M059J (cell line): ENCODE measurements at places on chromosomes 6 and 20. TPM values are rescaled to one million over a fixed set of nuclear protein-coding genes. Genes with fewer than 3 reads are reported as not detected.
A peak's percentile ranks its signal among the peaks of the same experiment; 100 is the strongest.

The TSHZ2 gene
- total RNA-seq, result 5.5 and 11.9 TPM in 2 replicates

The C20orf96 gene
- total RNA-seq, result 0.91 and 2.2 TPM in 2 replicates

The SLC13A3 gene
- total RNA-seq, result not detected in 2 replicates

The CALHM5 gene
- 1.3 and 1.6 TPM in 2 replicates for total RNA-seq

The TMEM63B gene
- 32.8 and 45.0 TPM in 2 replicates for total RNA-seq

The GABRR2 gene
- 0.25 TPM in 1 of 2 replicates, not detected in the other for total RNA-seq

DNA sequence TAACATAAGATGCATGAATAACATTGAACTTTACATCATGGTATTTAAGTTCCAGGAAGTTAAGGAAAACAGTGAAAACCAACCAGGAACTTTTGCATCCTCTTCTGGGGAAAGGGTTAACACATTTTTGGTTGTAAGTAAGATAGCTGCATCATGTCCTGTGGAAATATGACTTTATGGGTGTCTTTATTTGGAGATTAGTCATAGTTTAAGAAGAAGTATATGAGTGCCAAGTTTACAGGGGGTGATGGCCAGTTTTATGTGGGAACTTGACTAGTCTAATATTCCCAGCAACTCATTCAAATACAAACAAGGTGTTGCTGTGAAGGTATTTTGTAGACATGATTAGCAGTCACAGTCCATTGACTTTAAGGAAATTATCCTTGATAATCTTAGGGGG is 78.0 kb downstream of the PDE10A start:
- peak; percentile 41 for DNase-seq

DNA sequence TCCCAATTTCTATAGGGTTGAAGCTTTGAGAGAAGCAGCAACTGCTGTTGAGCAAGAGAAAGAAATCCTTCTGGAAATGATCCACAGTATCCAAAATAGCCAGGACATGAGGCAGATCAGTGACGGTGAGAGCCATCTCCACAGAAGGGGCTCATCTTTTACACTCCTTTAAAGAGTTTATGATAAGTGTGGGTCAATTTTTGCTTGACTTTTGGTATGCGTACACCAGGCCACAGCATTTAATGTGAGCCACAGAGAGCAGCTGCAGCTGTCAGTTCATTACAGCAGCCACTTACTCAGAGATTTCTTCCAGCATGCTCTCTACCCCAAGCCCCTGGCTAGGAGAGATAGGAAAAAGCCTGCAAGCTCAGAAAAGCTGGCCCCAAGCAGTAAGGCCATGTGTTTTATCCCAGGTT is 9.9 kb downstream of the BAG2 start:
- DNase-seq, result no peak

DNA sequence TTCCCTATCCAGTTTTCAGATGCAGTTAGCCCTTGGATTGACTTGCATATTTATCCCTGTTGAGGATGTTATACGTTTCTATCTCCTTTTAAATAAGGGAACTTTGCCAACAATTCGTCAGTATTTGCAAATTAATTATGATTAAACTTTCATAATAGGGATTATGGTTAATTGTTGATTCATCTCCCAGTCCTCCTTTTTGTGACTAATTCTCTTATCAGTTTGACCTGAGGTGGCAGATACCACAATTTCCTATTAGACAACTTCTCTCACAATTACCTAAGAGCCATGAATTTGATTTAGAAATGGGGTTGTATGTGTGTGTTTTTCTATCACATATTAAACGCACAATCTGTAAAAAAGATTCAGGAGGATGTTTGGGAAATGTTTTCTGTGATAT is 172.9 kb downstream of the LAMA2 start:
- peak; percentile 27 for DNase-seq

- DNase-seq, result peak; percentile 93
These were observed 312.0 kb downstream of the ZFAND3 start for GRCh38 chr6:38131527-38131965.

- no peak for DNase-seq
These were observed 90.4 kb downstream of the BCKDHB start for GRCh38 chr6:80196906-80197305.

DNA sequence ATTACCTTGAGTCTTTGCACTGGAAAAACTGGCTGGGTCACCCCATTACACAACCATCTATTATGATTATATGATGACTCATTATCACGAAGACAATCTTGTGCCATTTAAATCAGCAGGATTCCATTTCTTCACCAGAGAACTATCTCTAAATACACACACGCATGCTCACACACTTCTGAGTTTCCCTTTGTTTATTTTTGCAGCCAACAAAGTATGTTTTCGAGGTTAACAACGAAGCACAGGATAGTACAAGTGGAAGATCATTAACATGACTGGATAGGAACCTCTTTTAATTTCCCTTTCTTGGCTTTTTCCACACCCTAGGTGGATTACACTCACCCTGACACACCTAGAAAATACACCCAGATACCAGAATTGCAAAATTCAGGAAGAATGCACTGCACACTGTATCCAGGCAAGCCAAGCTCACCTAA is 18.9 kb downstream of the PERP start:
- DNase-seq, result peak; percentile 94

DNA sequence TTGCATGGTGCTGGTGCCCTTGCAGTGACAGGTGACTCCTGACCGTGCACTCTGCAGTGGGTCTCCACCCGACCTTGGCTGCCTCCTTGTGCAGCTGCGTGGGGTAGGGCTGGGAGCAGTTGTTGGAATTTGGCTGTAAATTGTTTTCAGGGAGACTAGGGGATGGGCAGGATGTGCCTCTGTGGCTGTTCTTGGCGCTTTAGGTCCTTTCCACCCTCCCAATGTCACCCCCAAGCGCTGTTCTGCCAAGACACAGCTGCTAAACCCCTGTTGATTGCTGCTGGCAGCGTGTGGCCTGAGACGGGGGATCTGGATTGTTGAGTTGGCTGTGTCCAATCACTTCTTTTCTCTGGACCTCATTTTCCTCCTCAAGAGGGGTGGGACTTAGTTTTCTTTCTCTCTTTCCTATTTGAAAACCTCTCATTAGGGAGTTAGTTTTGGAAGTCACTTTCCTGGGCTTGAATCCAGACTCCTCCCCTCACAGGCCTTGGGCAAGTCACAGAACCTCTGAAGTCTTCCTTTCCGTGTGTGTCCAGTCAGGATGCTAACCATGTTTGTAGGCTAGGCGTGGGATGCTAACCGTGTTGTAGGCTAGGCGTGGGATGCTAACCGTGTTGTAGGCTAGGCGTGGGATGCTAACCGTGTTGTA is 8.5 kb downstream of the IGF2R start:
- peak; percentile 86 for DNase-seq

- DNase-seq, result peak; percentile 79
These were observed 146.5 kb upstream of the ZNF217 start for GRCh38 chr20:53739799-53740785.

DNA sequence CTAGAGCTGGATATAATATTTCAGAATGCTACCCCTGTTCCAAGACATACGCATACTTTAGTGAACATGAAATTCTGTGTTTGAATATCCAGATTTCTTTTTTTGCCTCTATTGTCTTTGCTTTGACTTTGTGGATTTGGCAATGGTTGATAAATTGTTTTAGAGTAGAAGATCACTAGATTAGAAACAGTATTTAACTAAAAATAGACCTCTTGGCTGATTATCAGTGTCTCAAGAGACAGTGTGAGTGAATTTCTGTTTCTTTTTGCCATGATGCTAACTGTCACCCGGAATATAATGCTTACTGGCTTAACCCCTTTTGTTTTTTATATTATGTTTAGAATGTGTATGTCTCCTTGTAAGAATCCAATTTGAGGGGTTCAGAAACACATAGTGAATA is 102.5 kb downstream of the PLCB1 start:
- DNase-seq, result no peak

DNA sequence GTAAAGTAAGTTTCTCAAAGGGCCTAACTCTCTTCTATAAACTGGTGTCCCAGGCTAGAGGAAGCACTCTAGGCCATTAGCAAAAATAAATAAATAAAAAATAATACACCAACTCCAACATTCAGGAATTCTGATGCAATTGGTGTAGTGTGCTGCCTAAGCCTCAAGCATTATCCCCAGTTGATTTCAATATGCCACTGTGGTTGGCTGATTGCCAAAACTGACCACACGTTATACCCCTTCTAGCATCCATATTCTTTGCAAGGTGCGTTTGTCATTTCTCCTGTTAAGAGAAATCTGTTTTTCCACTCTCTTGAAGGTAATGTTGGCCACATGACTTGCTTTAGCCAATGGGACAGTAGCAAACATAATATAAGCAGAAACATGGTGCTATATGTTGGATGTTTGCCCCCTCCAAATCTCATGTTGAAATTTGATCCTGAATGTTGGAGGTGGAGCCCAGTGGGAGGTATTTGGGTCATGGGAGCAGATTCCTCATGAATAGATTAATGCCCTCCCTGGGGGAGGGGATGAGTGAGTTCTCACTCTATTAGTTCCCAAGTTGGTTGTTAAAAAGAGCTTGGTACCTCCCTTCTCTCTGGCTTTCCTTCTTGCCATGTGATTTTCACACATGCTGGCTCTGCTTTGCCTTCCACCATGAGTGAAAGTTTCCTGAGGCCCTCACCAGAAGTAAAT is 71.9 kb upstream of the PLCB4 start:
- no peak for DNase-seq

DNA sequence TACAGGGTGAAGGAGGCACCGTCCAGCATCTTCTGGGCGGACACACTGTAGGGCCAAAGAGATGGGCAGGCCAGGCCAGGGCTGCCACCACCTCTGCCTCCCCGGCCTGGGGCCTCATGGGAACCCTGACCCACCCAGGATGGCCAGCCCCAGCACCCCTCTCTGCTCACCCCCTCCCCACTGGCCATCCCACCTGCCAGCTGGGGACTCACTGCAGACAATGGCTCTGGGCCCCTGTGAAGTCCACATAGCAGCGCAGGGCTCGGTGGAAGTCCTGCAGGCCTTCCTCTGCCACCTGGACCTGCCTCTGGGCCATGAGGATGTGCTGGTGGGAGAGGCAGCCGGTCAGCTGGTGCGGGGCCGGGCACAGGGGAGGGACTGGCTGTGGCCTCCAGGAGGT is 3.6 kb upstream of the C20orf144 start:
- DNase-seq, result no peak

DNA sequence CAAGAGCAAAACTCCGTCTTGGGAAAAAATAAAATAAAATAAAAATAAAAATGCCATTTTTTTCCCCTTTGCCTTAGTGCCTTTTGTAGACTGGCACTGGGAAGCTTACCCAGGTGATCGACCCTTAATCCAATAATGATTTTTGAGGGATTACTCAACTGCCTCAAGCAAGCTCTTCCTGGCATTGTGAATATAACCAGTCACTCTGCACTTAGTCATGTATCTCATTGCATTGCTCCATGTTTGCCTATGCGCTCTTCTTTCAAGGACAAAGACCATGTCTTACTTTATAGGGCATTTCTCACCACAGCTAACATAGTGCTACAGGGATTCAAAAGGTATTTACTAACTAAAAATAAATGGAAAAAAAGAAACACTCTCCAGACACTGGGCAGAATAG is 13.0 kb downstream of the GFOD1 start:
- peak; percentile 89 for DNase-seq

- DNase-seq, result no peak
These were observed 208.5 kb downstream of the LRFN2 start for GRCh38 chr6:40378725-40379074.

DNA sequence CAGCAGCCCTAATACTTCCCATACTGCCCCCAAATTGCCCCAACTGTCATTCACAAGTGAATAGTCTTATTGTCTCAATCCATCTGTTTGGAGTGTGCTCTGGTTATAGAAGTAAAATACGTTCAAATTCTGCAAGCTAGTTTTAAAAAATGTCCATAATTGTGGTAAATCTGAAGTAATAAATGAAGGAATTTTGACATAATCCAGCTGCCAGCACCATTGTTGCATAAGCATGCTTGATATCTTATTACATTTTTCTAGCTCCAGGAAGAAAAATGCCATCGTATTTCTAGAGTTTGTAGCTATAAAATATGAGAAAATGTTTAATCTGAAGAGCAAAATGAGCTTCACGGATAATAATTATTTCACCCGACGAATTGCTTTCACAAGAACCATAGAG is 664.7 kb downstream of the RFPL4B start:
- no peak for DNase-seq

GRCh38 chr20:50163570-50164317 is 10.2 kb upstream of the PEDS1 start:
- DNase-seq, result peak; percentile 63
